ENCODE measurements at places on chromosomes 7 and 10.

DNA sequence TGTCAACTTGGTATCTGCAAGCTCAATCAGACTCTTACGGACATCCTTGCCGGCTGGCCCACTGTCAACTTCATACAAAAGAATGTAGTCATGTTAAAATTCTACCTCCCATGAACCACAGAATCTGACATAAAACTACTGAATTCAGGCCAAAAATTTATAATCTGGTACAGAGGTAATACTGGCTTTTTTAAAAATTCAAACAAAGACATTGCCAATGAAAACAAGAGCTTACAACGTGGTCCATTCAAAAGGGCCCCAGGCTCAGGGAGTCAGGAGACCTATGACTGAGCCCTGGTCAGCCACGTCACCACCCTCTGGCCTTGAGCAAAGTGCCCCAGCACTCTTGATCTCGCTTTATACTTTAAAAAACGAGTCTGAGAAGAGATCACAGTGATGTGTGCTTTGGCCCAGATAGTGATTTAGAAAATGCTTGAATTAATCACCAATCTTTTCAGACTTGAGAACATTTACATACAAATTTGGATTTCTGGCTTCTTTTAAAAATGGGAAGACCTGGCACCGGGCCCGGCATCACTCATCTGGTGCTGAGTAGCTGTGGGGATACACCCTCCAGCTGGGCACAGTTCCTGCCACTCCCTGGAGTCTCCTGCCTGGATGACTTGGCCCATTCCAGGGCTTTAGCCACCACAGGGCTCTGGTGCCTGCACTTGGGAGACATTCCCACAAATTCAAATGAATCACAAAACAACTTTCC lies 94.1 kb downstream of the PIP4K2A start:
- DNase-seq = peak; percentile 88

GRCh38 chr7:28700790-28701203 lies 257.3 kb downstream of the TRIL start:
- no peak for DNase-seq

DNA sequence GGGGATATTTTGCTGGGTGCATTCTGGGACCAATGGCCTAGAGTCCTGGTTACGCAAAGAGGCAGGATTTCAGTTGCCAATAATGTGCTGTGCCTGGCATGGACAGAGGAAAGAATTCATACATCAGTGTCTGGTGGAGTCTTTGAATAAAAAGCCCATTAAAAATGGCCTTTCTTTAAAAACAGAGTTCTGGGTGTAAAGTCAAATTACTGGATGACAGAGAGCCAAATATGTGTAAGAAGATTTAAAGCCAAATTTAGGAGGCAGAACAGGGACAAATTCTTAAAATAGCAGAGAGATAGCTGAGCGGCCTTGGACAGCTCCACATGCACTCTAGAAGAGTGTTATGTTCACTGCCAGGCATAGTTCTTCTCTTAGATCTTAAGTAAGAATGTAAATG lies 60.8 kb upstream of the MEOX2 start:
- DNase-seq = no peak

GRCh38 chr10:102775935-102776669 lies 32.4 kb downstream of the WBP1L start:
- DNase-seq = no peak

- no peak for DNase-seq
These were observed 16.8 kb downstream of the UBE2D4 start for GRCh38 chr7:43942997-43943396.

GRCh38 chr7:84876061-84876821 lies 310.6 kb downstream of the SEMA3D start:
- DNase-seq = no peak

- no peak for DNase-seq
These were observed 23.3 kb upstream of the NUP42 start for GRCh38 chr7:23158546-23158945.

DNA sequence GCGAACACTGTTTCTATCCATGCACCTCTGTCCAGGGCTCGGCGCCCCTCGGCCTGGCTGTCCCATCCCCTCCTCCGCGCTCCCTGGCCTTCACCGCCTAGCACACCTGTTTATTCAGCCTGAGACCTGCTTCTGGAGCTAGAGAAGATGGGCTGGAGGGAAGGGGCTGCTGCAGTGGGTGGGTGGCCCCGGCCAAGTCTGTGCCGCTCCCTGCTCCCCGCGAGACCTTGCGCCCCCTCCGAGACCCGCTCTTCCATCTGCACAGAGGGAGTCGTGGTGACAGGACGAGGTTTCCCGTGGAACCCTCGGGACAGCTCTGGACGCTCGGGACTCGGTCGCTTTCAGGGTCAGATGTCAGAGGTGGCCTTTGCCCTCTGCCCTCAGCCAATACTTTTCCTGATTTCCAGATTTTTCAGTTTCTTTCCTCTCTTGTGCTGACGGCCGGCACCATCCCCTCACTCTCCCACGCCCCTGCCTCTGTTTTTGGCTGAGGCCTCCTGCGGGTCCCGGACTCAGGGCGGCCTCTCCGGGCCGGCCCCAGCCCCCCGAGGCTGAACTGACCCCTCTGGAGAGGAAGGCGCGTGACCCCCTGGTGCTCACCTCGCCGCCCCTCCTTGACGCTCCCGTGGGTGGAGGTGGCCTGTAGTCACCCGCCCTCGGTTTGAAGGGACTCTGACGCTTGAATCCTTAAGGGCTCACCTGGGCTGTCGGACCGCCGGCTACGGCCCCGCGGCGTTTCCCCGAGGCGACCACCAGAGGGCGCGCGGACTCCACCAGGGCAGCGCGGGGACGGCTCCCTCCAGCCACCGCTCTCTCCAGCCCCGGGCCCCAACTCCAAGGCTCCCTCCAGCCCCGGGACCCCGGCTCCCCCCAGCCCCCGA lies 15.6 kb downstream of the SHH start:
- DNase-seq = no peak

DNA sequence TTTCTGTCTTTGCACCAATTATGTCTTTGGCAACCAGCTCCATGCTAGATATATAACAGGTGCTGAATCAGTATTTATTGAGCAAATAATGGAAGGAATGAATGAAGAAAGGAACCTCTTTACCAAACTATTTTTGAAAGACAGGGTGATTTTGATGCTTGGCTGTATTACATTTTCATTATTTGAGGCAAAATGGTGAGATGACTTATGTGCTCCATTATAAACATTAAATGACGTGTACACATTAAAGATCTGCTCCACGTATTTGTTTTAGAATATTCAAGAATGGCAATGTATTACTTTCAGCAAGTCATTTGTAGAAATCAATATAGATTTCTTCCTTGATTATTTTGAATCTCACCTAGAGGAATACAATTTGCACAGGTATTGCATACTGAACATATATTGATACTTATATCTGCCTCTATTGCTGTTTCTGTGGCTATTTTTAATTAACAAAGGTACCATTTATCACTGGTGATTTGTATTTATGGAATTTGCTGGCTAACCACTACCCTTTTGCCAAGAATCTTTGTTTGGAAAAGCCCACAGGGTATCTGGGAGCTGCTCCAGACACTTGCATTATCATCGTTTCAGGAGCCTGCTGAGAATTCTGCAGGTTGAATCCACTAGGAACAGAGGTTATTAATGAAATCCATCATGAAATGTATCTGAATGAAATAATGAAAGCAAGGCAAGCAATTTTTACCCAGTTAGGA lies 92.2 kb downstream of the SEMA3C start:
- DNase-seq = no peak

Data from HS-27A (cell line).